Activated T-helper 1 cell treated with anti-CD3 and anti-CD28 coated beads, Interleukin-2, amount 50 U/mL, for 16 hours (primary cell): ENCODE measurements at places on chromosomes 2 and 18.

DNA sequence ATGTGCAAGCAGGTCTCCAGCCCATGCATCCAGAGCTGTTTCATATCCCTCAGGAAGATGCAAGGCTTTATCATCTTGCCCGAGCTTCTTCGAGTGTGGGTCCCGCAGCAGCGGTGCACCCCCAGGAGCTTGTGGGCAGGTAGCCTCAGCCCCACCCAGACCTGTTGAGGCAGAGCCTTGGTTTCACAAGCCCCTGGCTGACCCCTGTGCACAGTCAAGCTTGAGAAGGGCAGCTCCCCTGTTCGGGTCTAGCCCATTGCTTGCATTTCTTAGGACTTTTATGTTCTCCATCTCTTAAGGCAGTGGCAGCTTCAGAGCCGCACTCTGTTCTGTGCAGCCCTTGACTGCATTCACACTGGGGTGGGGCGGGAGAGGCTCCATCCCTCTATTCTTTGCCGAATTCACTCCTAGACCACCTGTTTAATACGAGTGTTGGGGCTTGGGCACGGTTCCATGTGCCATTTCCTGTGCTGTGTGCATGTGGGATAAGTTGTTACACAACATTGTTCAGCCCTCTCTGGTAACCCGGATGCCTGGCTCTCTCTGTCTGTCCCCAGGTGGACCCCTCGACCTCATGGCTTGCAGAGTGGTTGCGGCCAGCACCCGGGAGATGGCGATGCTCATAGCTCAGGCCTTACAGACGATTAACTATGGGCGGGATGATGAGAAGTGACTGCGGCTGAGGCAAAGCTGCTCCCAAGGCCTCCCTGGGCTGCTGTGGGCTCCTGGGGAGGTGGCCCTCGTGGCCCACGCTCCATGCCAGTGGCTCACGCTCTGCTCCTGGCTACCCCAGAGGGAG is 48.7 kb downstream of the IMPA2 start:
- DNase-seq: no peak

DNA sequence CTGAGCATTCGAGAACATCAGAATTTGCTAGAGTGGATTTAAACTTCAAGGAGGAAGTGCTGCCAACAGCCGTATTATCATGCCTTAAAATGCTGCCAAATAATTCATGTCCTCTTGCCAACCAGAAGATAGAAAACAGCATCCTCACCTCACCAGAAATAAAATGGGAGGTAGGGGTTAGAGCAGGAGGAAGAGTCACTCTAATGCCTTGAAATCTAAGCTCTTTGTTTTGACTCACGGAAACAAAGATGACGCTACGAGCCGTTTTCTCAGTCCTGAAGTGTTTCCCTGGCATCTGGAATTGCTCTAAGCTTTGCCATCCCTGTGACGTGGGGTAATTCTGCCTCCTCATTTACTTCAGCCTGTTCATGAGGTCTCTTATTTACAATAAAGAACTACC is 97.1 kb downstream of the PRPF40A start:
- no peak for DNase-seq

- no peak for DNase-seq
These were observed 176.9 kb upstream of the SESTD1 start for GRCh38 chr2:179441551-179441950.

DNA sequence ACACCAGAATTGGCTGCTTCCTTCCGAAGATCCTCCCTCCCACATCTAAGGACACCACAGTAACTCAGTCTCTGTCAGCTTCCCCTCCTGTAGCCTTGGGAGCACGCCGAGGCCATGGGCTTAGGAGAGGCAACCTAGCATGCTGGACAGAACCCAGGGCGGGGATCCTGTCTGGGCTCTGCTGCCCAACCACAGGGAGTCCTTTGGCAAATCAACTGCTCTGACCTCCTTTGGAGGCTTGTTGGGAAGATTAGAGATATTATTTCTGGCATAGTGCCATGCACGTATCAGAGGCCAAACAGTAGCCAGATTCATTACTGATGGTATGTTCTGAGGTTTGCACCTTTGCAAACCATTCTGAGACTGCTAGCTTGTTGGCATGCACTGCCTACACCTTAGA is 262.7 kb upstream of the EPAS1 start:
- DNase-seq: no peak

DNA sequence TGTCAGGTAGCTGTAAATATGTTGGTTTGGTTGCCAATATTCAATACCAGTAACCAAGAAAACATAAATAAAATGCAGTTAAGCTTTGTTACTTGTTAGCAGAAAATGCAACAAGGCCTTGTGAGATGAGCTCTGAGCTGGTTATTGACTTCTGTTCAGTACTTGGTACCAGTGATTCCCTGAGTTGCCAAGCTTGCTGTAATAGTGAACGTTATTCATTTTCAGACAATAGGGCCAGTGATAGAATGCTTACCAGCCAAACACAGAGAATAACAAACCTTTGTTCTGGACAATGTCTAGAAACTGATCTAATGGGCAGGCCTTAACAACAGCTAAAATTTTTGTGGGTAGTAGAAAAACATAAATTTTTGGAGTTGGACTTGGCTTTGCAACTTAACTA is 29.5 kb downstream of the RASGRP3 start:
- DNase-seq: no peak

DNA sequence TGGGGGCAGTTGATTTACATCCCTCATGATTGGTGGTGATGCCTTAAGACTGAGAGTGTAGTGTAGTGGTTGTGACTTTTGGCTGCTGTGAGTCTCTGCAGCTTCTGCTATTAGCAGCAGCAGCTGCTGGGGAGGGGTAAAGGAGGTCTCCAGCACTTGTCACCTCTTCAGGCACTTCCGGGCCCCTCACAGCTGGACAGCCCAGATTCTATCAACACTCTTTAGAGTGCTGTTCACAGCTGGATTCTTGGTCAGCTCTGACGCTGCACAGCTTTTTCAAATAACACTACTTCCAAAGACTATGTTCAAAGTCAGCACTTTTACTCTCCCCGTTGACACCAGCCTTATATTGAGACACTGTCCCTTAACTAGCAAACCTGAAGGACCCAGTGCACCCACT is 396.0 kb downstream of the MEIS1 start:
- DNase-seq: no peak

- no peak for DNase-seq
These were observed 111.6 kb upstream of the GCFC2 start for GRCh38 chr2:75822336-75822735.

GRCh38 chr18:54945576-54946125 is 13.6 kb downstream of the CCDC68 start:
- no peak for DNase-seq

GRCh38 chr2:227861011-227861410 is 10.4 kb upstream of the DAW1 start:
- no peak for DNase-seq

GRCh38 chr18:10131081-10131459 is 217.3 kb downstream of the VAPA start:
- DNase-seq: no peak

- no peak for DNase-seq
These were observed 184.8 kb upstream of the SP5 start for GRCh38 chr2:170530284-170530745.

GRCh38 chr2:18169121-18169892 is 290.8 kb downstream of the KCNS3 start:
- no peak for DNase-seq

GRCh38 chr2:120476141-120476540 is 130.2 kb downstream of the INHBB start:
- no peak for DNase-seq

DNA sequence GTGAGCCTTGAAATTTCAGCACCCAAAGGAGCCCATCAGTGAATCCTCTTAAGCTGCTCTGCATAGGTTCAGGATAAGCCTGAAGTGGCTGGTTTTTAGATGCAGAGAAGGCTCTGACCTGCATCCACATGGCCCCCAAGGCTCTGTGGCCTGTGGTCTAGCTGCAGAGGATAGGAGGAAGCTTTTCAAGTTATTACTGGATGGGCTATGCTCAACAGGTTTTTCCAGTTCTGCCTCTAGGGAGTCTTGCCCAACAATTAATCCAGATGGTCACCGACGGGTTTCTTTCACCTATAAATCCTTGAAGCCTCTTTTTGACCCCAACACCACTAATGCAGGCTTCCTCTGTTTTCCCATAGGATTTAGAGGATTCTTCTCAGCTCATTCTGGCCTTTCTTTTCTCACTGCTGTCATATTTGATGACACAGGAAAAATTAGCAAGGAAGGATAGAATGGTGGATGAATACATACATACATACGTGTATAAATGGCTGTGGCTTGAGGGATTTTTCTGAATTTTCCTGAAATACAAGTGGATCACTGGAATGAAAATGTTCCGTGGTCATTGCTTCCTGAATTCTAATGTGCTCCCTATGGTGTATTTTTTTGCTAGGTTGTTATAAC is 52.2 kb upstream of the BCL2L11 start:
- DNase-seq: no peak

GRCh38 chr2:54672590-54673456 is 50.6 kb upstream of the EML6 start:
- DNase-seq: no peak

- DNase-seq: no peak
These were observed 125.9 kb downstream of the MAIP1 start for GRCh38 chr2:200081236-200081635.
